Stomach (tissue), 19 donors: ENCODE measurements at places on chromosomes 6 and 20. TPM values are rescaled to one million over a fixed set of nuclear protein-coding genes. Genes with fewer than 3 reads are reported as not detected.

- H3K27ac ChIP-seq = peak overlapping the region; percentile 11
- no peaks in the 10 kb centered on the region for H3K27me3 ChIP-seq
- H3K4me1 ChIP-seq = peaks cover 5% of the 10 kb centered on the region
These were observed 135.6 kb upstream of the UST start for GRCh38 chr6:148611213-148611612.

DNA sequence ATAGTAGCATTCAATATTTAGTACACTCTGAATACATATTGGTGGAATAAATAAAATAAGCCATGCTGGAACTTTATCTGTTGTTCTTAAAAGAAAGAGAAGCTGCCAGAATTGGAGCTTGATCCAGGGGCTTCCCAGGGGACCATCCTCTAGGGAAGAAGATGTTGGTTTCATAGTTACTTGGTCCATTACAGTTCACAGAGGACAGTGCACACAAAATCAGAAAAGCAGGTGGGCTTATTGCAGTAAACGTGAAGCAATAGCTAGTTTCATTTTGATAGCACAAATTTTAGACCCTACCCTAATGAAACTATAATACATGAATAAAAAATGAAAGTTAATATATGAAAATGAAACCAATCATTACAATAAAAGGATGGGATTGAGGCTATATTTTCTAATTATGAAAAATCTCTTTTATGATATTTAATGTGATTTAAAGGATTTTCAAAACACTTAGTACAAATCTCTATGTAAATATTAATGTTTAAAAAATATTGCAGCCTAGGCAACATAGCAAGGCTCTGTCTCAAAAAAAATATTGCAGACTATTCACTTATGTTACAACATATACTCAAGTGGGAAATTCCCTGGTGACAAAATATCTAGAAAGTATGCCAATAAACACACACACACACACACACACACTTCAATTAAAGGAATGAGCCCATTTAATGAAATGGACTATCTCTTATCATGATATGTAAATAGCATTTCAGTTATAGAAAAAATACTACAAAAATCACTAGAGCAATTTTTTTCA is 227.0 kb upstream of the MARCKS start:
- H3K36me3 ChIP-seq = no peaks in the 10 kb centered on the region
- no peak overlapping the region for H3K4me3 ChIP-seq

The SRMS gene
- 3.5 TPM for total RNA-seq

The GPX5 gene
- not detected for total RNA-seq

The PTCRA gene
- total RNA-seq = not detected

The ENPP5 gene
- total RNA-seq = 2.6 TPM
